ENCODE measurements at places on chromosomes 5 and 9.

DNA sequence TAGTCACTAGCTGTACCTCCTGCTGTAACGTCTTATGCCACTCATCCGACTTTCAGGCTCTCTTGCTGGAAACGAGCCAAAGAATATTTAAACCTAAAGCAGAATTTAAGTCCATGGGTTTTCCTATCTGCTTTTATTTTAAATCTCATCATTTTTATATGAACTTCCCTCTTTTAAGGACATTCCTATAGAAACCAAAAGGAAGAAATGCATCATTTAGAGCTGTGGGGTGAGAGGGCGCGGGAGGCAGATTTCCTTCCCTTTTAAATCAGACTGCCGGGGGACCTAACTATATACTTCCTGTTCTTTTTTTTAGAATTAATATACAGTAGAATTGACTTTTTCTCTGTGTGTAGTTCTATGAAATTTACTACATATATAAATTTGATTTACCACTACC lies 468.8 kb downstream of the BNC2 start:
- DNase-seq: no peak

- DNase-seq: no peak
Measured at GRCh38 chr9:130064621-130065020, 10.9 kb downstream of the GPR107 start.

GRCh38 chr9:13478160-13478559 lies 198.7 kb upstream of the MPDZ start:
- DNase-seq: peak; percentile 16

GRCh38 chr9:91711755-91712601 lies 238.1 kb downstream of the ROR2 start:
- peak; percentile 17 for DNase-seq

GRCh38 chr9:2335260-2335659 lies 286.3 kb upstream of the VLDLR start:
- no peak for DNase-seq

DNA sequence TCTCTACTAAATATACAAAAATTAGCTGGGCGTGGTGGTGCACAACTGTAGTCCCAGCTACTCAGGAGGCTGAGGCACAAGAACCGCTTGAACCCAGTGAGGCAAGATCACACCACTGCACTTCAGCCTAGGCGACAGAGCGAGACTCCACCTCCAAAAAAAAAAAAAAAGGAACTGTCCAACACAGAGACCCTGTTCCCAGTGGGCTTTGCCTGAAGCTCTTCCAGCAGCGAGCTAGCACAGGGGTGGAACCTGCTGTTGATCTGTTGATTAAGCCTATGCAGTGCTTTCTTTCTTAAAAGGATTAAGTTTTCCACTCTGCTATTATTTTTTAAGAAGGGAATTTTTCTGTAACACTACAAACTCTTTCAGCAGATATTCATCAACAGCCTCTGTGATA lies 171.0 kb upstream of the TUT7 start:
- no peak for DNase-seq

DNA sequence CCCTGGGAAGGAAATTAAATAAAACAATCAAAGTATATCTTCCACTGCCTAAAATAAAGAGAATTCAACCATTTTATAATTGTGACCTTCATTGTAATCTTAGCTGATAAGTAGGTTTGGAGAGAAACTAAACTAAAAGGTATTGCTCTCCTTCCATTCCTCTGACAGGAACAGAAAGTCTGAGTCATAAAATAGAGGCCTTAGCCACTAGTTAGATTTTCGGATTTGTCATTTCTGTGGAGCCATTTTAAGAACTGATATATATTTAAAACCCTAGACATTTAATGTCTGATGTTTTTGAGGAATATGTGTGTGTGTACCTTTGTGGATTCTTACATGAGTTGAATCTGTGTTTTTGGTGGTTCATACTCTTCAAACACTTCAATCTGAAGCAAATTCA lies 11.8 kb upstream of the TMC1 start:
- peak; percentile 45 for DNase-seq

DNA sequence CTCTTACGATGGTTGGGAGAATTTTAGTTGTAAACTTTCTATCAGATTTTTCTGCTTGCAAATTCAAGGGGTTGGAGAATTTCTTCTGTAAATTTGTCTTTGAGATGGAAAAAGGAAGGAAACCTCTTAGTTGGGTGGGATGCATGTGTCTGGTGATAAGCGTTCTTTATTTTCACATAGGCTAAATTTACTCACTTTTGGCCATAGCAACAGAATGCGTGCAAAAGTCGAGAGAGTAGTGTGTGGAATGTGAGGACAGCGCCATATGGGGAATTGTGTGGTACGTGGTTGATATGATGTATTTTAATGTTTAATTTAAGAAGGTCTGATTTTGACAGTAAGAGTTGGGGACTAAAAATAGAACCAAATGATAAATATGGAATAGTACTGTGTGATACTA lies 282.2 kb downstream of the TAF11L14 start:
- no peak for DNase-seq

DNA sequence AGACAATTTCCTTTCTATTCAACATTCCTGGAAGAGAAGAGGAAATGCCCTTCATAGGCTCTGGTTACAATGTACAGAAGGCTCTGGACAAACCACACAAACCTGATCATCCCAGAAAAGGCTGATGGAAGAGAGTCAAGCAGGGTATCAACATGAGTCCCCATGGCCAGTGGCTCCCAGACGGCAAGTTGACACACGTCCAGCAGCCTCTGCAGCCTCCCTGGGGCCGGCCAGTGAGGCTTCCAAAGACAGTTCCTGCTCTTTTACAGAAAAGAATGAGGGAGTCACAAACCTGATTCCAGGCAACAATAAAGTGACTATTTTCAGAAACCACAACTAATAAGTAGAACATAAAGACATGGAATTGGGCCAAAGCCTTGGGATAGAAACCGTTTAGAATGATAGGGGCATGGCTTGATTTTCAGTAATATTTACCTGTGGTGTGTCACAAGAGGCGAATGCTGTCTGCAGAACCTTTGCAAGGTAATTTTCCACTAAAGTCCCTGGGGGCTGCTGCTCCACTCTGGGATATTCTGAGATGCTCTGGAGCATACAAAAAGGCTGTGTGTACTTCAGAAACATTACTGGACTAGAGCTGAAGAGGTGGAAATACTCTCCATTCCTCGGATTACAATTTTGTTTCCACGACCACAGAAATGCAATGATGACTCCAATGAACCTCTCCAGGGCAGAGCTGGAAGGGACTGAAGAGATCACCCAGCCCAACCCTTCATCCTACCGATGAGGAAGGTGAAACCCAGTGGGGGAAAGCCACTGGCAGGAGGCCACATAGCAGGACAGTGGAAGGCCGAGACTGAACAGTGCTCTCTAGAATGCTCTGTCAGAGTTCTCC lies 10.4 kb downstream of the MED27 start:
- peak; percentile 17 for DNase-seq

DNA sequence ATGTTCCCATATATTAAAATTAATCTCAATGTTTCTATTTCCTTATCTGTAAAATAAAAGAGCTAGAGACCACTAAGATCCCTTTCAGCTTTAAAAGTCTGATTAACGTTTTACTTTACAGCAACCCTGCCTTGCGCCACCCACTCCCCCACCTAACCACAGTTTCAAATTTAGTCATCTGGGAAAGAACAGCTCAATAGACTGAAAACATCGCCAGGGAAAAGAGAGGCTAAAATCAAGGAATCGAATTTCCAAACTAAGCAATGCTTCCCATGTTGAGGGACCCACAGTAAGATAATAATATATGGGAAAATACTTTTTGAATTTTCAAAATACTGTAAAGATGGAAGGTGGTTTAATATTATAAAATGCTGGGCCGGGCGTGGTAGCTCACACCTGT lies 6.6 kb downstream of the SAXO1 start:
- DNase-seq: peak; percentile 4

DNA sequence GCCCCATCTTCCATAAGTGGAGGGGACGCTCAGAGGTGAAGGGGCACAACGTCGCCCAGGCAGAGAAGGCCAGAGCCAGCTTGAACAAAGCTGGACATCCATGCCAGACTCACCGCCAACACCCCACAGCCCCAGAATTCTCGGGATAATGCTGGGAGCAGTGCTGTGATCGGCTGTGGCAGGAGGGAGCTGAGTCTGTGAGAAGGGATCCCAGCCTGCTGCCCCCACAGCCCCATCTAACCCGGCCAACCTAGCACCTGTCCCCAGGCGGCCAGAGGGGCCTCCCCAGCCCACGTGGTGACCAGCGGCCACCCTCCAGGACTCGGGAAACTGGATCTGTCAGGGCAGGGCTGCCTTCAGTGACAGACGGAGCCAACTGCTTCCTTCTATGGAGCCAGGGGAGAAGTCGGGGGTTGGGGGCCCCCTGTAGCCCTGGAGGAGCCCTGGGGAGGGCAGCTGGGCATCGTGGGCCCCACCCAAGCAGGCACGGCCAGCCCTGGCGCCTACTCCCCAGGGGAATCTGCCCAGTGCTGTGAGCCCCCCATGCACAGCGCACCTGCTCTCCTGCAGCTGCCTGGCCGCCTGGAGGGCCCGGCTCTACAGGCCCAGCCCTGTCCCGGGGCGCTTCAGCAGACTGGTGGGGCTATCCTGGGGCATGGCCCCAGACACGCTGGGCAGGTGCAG lies 6.0 kb downstream of the BRD3 start:
- DNase-seq: peak; percentile 69

GRCh38 chr9:104987743-104988142 lies 59.8 kb upstream of the ABCA1 start:
- DNase-seq: no peak

DNA sequence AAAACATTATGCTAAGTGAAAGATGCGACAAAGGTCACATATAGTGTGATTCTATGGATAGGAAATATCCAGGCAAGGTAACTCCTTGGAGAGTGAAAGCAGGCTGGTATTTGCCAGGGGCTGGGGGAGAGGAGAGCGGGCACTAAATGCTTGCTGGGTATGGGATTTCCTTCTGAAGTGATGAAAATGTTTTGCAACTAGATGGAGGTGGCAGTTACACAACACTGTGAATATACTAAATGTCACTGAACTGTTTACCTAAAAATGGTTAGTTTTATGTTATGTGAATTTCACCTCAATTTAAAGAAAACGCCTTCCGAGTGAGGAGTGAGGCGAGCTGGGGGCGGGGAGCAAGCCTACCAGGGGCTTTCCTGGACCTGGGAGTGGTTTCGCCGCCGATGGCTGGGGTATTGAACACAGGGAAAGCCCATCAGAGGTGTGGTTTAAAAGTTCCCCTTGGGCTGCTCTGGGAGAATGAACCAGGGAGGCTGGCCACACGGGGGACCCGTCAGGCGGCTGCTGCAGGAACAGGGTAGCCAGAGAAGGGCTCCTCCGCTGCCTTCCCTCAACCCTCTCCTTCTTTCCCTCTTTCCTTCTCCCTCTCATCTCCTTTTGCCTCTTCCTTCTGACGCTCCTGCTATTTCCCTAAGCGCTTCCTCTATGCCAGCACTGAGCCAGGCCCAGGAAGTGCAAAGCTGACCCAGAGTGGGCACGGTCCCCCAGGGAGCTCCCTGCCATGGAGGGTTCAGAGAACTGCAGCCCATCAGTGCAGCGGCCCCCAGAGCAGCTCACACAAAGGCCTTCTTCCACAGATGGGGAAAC lies 4.9 kb downstream of the AKNA start:
- DNase-seq: no peak

- no peak for DNase-seq
Measured at GRCh38 chr5:142911775-142912174, 141.6 kb downstream of the ARHGAP26 start.

DNA sequence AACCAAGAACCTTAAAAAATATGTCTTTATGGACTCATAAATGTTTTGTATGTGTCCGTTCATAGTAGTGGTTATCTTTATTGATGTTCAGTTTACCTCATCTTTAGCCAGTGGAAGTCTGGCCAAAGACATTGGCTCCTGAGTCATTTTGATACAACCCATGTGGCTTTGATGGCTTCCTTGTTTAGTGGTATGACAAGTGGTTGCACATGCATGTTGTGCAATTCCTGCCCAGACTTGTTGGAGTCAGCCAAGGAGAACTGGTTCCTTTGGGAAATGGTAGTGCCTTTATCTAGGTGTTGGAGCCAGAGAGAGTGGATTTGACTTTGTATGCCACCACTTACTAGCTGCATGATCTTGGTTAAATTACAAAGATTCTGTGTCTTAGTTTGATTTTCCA lies 94.3 kb downstream of the RPS23 start:
- peak; percentile 57 for DNase-seq

GRCh38 chr5:122559676-122560075 lies 215.2 kb upstream of the SNX2 start:
- DNase-seq: no peak

GRCh38 chr9:99966716-99967115 lies 60.3 kb downstream of the STX17 start:
- peak; percentile 61 for DNase-seq

GRCh38 chr5:81805086-81805485 lies 54.2 kb upstream of the SSBP2 start:
- DNase-seq: no peak

- DNase-seq: no peak
Measured at GRCh38 chr5:138616508-138616907, 41.3 kb upstream of the HSPA9 start.

DNA sequence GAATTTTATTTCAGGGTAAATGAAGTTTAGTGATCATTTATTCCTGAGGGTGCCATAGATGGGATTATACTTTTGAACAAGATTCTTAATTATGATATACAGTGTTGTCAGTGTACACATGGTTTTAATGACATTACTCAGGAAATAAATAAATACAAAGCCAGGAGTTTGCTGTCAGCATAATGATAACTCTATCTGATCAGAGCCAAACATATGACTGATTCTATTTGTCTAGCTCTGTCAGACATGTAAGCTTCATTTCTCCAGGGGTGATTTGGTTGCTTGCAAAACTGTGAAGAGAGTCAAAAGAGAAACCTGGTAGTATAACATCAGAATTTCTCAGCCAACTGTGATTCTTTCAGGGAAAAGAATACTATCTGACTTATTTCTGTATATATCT lies 1425.8 kb upstream of the C9orf72 start:
- DNase-seq: no peak

DNA sequence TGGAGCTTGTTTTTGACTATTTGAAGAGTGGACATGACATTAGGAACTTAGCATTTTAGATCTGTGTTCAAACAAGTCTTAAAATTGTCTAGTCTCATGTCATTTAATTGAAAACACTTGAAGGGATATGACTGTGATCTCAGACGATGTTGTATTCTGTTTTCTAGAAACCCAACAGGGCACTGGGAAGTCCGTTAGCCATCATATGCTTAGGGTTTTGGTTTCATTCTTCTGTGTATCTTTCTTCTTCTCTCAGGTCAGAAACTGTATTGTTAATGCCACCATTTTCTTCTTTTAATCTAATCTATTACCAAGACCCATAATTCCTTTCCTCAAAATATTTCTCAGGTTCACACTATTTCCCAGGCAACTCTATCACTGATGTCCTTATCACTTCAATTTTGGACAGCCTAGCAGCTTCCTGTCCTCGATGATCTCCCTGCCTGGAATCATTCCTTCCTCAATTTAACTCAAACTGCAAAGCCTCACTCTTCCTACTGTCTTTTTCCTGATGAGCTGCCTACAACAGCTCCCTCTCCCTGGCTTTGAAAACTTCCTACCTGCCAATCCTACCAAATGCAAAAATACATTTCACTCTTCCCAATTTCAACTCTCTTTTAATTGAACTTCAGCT lies 77.7 kb downstream of the MEF2C start:
- DNase-seq: no peak

DNA sequence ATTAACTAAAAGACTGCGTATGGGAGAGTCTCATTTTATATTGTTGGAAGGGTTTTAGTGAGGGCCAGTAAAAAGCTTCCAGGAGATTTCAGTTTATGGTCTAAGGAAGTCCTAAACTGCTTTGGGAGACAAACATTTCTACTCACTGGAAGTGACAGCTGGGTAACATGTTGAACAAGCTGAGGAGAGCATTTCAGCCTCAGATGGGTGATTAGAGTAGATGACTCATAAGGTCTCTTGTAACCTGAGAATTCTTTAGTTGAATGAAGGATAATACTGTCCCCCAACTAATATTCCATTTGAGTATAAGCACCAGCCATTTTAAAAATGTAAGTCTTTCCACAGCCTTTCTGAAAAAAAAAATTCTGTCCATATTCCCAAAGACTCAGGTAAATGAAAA lies 218.0 kb upstream of the C9orf72 start:
- peak; percentile 93 for DNase-seq
